ENCODE measurements at places on chromosomes 11 and 22.

GRCh38 chr11:118295815-118296454 is 8.6 kb upstream of the CD3E start:
- H3K36me3 ChIP-seq = no peaks in the 10 kb centered on the region
- H3K4me1 ChIP-seq = no peaks in the 10 kb centered on the region
- no peak overlapping the region for H3K27ac ChIP-seq
- DNase-seq = no peak
- no peaks in the 10 kb centered on the region for H3K27me3 ChIP-seq
- no peak overlapping the region for H3K4me3 ChIP-seq

DNA sequence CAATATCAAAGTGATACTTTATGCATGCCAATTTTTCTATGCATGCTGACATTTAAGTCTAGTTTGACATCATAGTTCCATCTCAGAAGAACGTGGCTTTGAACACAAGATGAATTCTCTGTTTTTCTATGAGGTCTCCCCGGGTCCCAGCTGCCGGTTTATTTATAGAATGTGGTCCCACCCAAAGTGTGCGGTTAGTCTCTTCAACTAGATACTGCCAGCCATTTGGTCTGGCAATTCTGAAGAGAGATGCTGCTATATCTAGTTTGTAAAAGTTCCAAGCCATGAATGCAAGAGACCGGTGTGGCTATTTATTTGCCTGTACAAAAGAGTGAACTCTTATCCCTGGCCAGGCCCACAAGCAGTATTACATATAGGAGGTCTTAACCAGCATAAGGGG is 9.2 kb downstream of the OR5A2 start:
- no peaks in the 10 kb centered on the region for H3K4me1 ChIP-seq
- H3K27ac ChIP-seq = no peak overlapping the region
- H3K36me3 ChIP-seq = no peaks in the 10 kb centered on the region
- H3K4me3 ChIP-seq = no peak overlapping the region

- no peaks in the 10 kb centered on the region for H3K27me3 ChIP-seq
- H3K36me3 ChIP-seq = no peaks in the 10 kb centered on the region
- H3K4me1 ChIP-seq = no peaks in the 10 kb centered on the region
- H3K27ac ChIP-seq = no peak overlapping the region
- H3K4me3 ChIP-seq = no peak overlapping the region
- no peak for DNase-seq
These were observed 342.6 kb upstream of the CCDC90B start for GRCh38 chr11:83628622-83629355.

DNA sequence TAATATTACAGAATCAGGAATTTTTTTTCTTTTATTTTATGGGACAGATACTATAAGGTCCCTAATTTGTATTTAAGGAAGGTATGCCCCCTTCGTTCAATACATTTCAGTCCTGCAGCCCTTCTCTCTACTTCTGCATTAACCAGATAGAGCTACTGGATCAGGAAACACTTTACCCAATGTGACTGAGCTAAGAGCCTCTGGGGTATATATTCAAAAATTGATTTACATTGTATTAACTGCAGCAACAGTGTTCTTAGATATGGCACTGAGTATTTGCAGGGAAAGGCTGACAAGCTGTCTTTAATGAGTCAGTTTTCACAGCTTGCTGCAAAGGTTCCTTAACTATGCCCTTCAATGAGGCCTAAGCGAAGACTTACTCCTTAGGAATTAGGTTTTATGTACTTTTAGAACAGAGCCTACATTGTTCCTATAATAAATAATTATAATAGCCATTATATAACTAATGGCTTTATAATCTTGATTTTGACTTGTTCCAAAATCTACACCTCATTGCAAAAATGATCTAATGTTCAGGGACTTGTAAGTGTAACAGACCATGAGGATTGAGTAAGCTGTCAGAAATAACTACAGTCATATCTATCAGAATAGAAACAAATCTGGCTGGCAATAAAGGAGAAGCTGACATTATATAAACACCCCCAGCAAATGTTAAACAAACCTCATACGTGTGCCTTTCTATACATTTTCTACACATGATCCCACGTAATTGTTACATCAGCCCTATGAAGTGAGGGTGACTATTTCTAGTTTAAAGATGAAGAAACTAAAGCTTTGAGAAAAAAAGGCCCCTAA is 55.0 kb downstream of the DDI1 start:
- no peak for DNase-seq
- no peak overlapping the region for H3K4me3 ChIP-seq
- H3K27me3 ChIP-seq = no peaks in the 10 kb centered on the region
- H3K36me3 ChIP-seq = no peaks in the 10 kb centered on the region

DNA sequence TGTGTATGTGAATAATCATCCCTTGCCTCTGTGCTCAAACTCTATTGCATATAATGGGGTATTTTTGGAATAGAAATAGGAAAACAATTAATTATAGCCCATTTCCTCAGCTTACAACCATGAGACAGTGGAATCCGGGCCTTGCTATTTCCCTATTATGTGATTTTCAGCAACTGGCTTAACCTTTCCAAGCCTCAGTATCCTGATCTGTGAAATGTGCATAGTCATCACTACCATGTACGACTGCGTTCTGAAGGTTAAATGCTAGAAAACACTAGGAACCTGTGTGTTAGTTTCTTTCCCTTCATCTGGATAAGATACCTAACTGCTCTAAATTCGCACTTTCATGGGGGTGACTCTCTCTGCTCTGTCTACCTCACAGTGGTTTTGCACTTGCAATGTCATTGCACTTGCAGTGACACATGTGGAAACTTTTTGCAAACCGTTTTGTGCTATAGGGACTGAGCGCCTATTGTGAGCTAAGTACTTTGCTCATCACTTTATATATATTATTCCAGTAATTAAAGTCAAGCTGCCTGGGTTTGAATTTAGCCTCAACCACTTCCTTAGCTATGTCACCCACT is 48.3 kb downstream of the IRAG1 start:
- no peak overlapping the region for H3K27ac ChIP-seq
- H3K4me1 ChIP-seq = no peaks in the 10 kb centered on the region
- no peak for DNase-seq
- H3K27me3 ChIP-seq = no peaks in the 10 kb centered on the region

GRCh38 chr11:104819603-104820002 is 78.7 kb downstream of the CASP12 start:
- no peak overlapping the region for H3K27ac ChIP-seq
- H3K36me3 ChIP-seq = no peaks in the 10 kb centered on the region
- no peak overlapping the region for H3K4me3 ChIP-seq
- no peaks in the 10 kb centered on the region for H3K27me3 ChIP-seq
- no peaks in the 10 kb centered on the region for H3K4me1 ChIP-seq
- DNase-seq = no peak

DNA sequence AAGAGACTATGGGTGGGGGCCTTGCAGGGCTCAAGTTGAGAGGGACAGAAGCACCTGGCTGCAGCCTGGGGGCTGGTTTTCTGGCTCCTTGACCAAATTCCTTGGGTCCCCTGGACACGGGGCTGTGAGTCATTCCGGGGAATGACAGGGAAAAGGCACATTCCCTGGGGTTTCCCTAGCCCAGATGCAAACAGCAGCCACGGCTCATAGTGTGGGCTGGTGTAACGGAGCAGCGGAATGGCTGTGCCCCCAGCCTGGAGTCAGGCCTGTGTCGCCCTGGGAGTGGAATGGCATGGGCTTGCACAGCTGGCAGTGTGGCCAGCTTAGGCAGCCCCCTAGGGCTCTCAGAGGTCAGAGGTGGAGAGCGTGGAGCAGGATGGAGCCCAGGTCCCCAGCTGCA is 77.6 kb upstream of the KCNQ1OT1 start:
- peaks cover 2% of the 10 kb centered on the region for H3K36me3 ChIP-seq
- no peak overlapping the region for H3K27ac ChIP-seq

- H3K36me3 ChIP-seq = no peaks in the 10 kb centered on the region
- H3K27ac ChIP-seq = no peak overlapping the region
- H3K4me1 ChIP-seq = no peaks in the 10 kb centered on the region
- DNase-seq = no peak
- H3K27me3 ChIP-seq = no peaks in the 10 kb centered on the region
- H3K4me3 ChIP-seq = no peak overlapping the region
These were observed 30.1 kb upstream of the FADD start for GRCh38 chr11:70173018-70173417.

DNA sequence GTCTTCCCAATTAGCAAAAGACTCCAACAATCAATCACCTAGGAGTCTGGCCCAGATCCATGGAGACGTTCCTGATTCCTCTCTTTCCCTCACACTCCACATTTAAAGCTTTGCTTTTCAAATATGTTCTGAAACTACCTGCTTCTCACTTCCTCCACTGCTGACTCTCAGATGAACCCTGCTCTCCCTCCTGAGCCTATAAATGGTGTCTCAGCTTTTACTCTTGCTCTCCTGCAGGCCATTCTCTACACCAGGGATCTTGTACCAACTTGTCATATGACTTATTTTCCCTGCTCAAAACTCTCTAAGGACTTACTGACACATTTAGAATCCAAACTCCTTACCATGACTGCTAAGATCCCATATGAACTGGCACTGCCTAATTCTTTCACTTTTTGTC is 138.4 kb upstream of the DDI1 start:
- no peak for DNase-seq
- no peak overlapping the region for H3K4me3 ChIP-seq
- no peaks in the 10 kb centered on the region for H3K36me3 ChIP-seq
- no peaks in the 10 kb centered on the region for H3K27me3 ChIP-seq
- H3K27ac ChIP-seq = no peak overlapping the region

GRCh38 chr22:48803948-48804810 is 1023.5 kb downstream of the BRD1 start:
- no peak overlapping the region for H3K4me3 ChIP-seq
- DNase-seq = no peak
- no peak overlapping the region for H3K27ac ChIP-seq
- H3K27me3 ChIP-seq = no peaks in the 10 kb centered on the region

GRCh38 chr22:48908547-48908946 is 919.1 kb downstream of the BRD1 start:
- H3K4me1 ChIP-seq = no peaks in the 10 kb centered on the region
- no peaks in the 10 kb centered on the region for H3K36me3 ChIP-seq
- no peaks in the 10 kb centered on the region for H3K27me3 ChIP-seq
- no peak overlapping the region for H3K27ac ChIP-seq
- no peak for DNase-seq
- no peak overlapping the region for H3K4me3 ChIP-seq

DNA sequence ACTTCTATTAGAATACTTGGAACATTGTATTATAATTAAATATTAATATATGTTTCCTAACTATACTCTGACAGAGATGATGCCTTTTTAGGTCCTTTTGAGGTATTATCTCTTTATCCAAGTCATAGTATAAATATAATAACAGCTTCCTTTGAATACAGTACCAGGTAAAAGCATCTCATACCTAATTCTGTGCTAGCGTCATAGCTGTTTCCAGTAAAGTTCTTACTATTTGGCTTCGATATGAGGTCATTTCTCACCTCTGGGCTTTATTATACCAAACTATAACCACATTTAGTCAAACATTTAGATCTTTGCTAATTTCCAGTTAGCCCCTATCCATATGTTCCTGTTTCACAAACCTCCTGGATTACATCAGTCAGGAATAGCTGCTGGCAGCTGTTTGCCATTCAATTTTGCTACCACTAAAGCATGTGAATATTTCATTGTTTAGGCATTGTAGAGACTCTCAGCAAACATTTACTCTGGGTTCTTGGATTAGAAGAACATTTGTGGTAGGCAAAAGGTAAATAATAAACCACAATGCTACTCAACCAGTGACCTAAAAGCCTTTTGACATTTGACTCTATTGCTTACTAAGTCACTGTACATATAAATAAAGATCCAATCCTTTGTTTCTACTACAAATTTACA is 255.1 kb downstream of the TTC28 start:
- no peak overlapping the region for H3K27ac ChIP-seq
- H3K36me3 ChIP-seq = no peaks in the 10 kb centered on the region
- H3K27me3 ChIP-seq = no peaks in the 10 kb centered on the region
- H3K4me3 ChIP-seq = no peak overlapping the region
- peaks cover 16% of the 10 kb centered on the region for H3K4me1 ChIP-seq
- no peak for DNase-seq

DNA sequence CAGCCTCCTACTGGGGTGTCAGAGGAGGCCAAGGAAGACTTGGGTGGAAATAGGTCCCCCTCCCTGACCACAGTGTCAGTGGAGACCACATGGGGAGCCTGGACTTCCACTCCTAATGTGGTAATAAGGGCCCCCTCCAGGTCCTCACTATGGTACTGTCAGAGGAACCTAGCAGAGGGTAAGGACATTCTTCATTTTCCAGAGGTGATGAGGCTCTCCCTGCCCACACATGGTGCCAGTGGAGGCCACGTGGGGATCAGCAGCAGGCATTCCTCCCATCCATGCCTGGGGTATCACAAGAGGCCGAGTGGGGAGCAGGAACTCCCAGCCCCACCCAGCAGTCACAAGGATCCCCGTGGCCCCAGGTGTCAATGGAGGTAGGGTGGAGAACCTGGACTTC is 6.5 kb upstream of the CLDN5 start:
- no peak overlapping the region for H3K4me3 ChIP-seq
- H3K36me3 ChIP-seq = no peaks in the 10 kb centered on the region
- peaks cover under 1% of the 10 kb centered on the region for H3K27me3 ChIP-seq
- H3K27ac ChIP-seq = no peak overlapping the region
- H3K4me1 ChIP-seq = peaks cover 19% of the 10 kb centered on the region
- no peak for DNase-seq

- peaks cover 17% of the 10 kb centered on the region for H3K4me1 ChIP-seq
- H3K27ac ChIP-seq = peak overlapping the region; percentile 9
- DNase-seq = no peak
- H3K27me3 ChIP-seq = no peaks in the 10 kb centered on the region
- H3K36me3 ChIP-seq = no peaks in the 10 kb centered on the region
- H3K4me3 ChIP-seq = no peak overlapping the region
These were observed 176.9 kb downstream of the DSCAML1 start for GRCh38 chr11:117620086-117620485.

GRCh38 chr22:29193021-29193420 is 12.7 kb upstream of the EMID1 start:
- no peaks in the 10 kb centered on the region for H3K4me1 ChIP-seq
- H3K27me3 ChIP-seq = no peaks in the 10 kb centered on the region
- no peak overlapping the region for H3K27ac ChIP-seq
- no peak overlapping the region for H3K4me3 ChIP-seq
- H3K36me3 ChIP-seq = no peaks in the 10 kb centered on the region

GRCh38 chr22:35517207-35517606 is 23.4 kb upstream of the RASD2 start:
- no peaks in the 10 kb centered on the region for H3K27me3 ChIP-seq
- no peaks in the 10 kb centered on the region for H3K4me1 ChIP-seq
- no peak for DNase-seq
- H3K4me3 ChIP-seq = no peak overlapping the region
- no peak overlapping the region for H3K27ac ChIP-seq
